ENCODE measurements at places on chromosomes 1 and 21. TPM values are rescaled to one million over a fixed set of nuclear protein-coding genes. Genes with fewer than 3 reads are reported as not detected.

The IBA57 gene
- 11.3 TPM for total RNA-seq

The SYNC gene
- total RNA-seq: 1.3 TPM

The TTC39A gene
- 8.3 TPM for total RNA-seq

The OLIG2 gene
- total RNA-seq: not detected

The INAVA gene
- total RNA-seq: 3.6 TPM

The SLC9C2 gene
- total RNA-seq: not detected

The LINGO4 gene
- total RNA-seq: not detected

DNA sequence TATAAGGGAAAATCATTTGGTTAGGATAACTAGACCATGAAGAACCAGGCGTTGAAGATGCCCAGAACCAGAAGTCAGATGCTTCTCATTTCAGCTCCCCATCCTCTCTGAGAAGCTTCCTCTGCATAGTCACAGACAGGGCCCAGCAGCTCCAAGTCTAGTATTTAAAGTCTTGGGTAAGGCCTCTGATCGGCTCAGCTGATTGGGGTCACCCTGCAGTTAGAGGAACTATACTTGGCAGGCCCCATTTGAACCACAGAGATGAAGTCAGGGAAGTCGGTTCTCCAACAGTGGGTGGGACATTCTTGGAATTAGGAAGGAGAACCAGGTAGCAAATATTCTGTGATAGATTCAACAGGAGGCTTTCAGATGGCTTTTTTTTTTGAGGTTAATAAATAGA is 48.3 kb downstream of the SLC22A15 start:
- no peaks in the 10 kb centered on the region for H3K27me3 ChIP-seq
- no peak overlapping the region for H3K4me3 ChIP-seq
- H3K36me3 ChIP-seq: no peaks in the 10 kb centered on the region
- DNase-seq: no peak
- H3K27ac ChIP-seq: no peak overlapping the region

GRCh38 chr21:35178827-35179226 is 129.7 kb upstream of the RUNX1 start:
- H3K27ac ChIP-seq: no peak overlapping the region
- H3K27me3 ChIP-seq: no peaks in the 10 kb centered on the region
- DNase-seq: peak; percentile 32
- H3K36me3 ChIP-seq: no peaks in the 10 kb centered on the region

DNA sequence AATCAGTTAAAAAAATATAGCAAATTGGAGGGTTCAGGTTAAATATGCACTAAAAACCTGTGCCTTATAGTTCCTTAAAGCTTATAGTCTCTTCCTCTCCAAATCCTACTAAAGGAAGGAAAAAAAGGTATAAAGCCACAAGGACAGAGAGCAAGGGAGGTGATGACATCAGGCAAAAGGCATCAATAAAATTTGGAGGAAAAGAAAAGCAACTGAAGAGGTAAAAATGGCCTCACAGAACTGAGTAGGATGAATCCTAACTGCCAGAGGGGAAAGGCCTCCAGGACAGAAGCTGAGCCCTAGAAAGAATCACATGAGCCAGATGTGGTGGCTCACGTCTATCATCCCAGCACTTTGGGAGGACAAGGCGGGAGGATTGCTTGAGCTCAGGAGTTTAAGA is 8.1 kb downstream of the CCSAP start:
- no peaks in the 10 kb centered on the region for H3K27me3 ChIP-seq
- no peaks in the 10 kb centered on the region for H3K36me3 ChIP-seq
- peaks cover 12% of the 10 kb centered on the region for H3K4me1 ChIP-seq
- no peak overlapping the region for H3K27ac ChIP-seq
- no peak for DNase-seq

GRCh38 chr1:108011295-108011694 is 46.3 kb upstream of the VAV3 start:
- no peak overlapping the region for H3K4me3 ChIP-seq
- H3K27me3 ChIP-seq: no peaks in the 10 kb centered on the region
- no peak for DNase-seq
- H3K36me3 ChIP-seq: no peaks in the 10 kb centered on the region

DNA sequence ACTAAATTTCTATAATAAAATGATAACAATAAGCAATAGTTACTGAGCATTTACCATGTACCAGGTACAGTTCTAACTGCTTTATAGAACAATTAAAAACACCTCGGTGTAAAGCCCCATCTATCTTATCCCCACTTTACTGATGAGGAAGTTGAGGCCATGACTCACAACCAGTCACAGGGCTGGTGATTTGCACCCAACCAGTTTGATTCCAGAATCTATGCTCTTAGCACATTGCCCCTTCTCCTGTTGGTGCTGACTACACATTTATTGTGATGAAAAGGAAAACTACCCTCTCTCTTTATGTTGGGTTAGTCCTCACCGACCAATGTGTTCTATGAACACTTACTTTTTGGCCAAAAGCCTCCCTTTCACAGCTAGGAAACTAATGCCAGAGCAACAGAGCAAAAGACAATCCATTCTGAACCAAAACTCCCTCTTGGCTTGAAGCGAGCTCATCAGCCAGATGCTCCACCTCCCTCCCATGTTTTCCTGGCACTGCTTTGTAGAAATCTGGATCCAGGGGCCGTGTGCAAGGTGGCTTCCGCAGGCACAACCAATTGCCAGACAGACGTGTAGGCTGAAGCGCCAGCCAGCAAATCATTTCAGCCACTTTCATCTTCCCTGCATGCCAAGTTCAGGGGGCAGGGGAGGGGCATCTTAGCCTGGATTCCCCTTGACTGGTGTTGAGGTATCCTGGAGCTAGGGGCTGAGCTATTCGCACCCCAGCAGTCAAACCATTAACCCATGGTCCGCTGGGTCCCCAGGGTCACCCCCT is 32.0 kb upstream of the SLC30A1 start:
- H3K4me1 ChIP-seq: peaks cover 3% of the 10 kb centered on the region
- no peak overlapping the region for H3K4me3 ChIP-seq
- no peak for DNase-seq
- H3K27ac ChIP-seq: no peak overlapping the region
- no peaks in the 10 kb centered on the region for H3K36me3 ChIP-seq

DNA sequence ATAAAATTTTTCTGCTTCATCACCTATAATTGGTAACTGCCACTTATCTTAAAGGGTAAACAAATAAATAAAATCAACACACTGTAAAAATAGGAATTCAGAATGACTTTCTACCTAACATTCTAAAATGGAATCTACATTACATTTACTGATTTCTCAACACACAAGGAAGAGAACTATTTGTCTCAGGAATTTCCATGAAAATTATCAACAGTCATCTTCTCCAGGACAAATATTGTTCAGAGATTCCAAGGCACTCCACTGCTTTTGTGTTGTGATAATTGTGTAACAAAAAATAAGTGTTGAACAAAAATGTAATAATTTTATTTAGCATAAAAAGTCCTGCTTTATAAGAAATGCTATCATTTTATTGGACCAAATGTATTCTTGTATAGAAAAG is 7.3 kb downstream of the ODF2L start:
- H3K36me3 ChIP-seq: peaks cover 4% of the 10 kb centered on the region
- no peak overlapping the region for H3K4me3 ChIP-seq
- no peaks in the 10 kb centered on the region for H3K27me3 ChIP-seq
- DNase-seq: no peak
- peaks cover 7% of the 10 kb centered on the region for H3K4me1 ChIP-seq

GRCh38 chr21:42764883-42765282 is 111.5 kb downstream of the PDE9A start:
- no peaks in the 10 kb centered on the region for H3K27me3 ChIP-seq
- no peak for DNase-seq
- H3K36me3 ChIP-seq: no peaks in the 10 kb centered on the region
- no peak overlapping the region for H3K27ac ChIP-seq
- H3K4me3 ChIP-seq: no peak overlapping the region
- H3K4me1 ChIP-seq: no peaks in the 10 kb centered on the region

DNA sequence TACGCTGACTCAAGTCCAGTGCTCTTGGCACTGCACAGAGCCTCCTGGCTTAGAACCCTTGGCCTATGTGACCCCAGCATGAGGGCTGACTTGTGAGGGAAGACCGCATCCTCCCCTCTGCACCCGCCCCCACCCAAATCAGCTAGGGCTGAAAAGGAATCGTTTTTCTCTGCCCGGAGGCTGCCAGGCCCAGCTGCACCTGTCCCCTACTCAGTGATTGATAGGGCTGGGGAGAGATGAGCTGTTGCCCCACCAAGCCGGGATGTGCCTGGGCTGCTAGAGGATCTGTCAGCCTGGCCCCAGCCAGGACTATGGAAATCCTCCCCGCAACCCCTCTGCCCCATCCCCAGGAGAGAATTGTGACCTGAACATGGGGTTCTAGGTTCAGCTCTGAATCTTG is 20.6 kb downstream of the MYOG start:
- H3K4me1 ChIP-seq: no peaks in the 10 kb centered on the region
- H3K36me3 ChIP-seq: no peaks in the 10 kb centered on the region
- H3K27me3 ChIP-seq: no peaks in the 10 kb centered on the region
- H3K27ac ChIP-seq: no peak overlapping the region

DNA sequence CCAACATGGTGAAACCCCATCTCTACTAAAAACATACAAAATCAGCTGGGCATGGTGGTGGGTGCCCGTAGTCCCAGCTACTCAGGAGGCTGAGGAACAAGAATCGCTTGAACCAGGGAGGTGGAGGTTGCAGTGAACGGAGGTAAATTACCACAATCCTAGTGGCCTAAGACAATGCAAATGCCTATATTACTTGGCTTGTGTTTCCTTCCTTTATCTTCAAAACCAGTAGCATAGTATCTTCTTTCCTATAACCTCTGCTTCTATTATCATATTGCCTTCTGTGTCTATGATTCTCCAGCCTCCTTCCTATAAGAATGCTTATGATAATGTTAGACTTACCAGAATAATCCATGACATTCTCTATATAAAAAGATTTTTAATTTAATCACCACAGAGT is 156.2 kb upstream of the RGS18 start:
- no peaks in the 10 kb centered on the region for H3K27me3 ChIP-seq
- no peaks in the 10 kb centered on the region for H3K36me3 ChIP-seq
- H3K4me1 ChIP-seq: no peaks in the 10 kb centered on the region

Measured in Panc1 (cell line).